Stimulated activated CD4-positive, alpha-beta T cell treated with anti-CD3 and anti-CD28 coated beads, Interleukin-1b, Interleukin-23, amount 100 ng/mL, for 48 hours (primary cell): ENCODE measurements at places on chromosomes 1 and 21.

DNA sequence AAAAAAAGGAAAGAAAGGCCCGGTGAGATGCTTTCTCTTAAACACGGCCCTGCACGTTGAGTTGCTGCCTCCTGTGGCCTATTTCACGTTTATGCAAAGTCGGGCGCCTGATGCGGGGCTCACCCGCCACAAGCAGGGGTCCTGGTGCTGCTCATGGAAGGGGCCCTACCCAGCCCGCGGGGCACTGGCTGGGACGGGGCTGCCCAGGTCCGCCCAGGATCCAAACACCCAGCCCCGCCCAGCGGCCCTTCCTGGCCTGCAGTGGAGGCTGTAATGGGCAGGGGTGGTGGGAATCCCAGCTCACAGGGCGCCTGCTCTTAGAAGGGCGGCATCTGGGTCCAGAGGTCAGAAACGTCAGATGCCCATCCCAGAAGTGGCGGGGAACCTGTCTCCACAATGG lies 1.6 kb downstream of the COL6A2 start:
- peak; percentile 0 for DNase-seq

GRCh38 chr1:115088871-115089419 lies 358 bp downstream of the TSPAN2 start:
- DNase-seq = no peak

- no peak for DNase-seq
These were observed 104.7 kb downstream of the DISC1 start for GRCh38 chr1:231731268-231731667.

DNA sequence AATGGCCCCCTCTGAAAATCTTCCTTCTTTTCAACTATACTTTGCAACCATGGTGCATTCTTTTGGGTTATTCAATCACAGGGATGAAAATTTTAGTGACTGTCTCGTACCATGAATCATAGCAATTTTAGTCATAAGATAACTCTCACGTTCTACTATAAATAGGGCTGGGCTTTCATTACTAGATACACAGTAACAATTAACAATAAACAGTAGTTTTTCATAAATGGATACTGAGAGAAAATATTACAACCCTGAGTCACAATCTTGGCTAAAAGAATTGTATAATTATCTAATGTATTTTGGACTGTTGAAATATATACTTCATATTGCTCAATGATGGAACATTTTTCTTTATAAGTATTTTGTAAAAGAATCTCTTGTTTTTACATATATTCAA lies 96.1 kb downstream of the TEX35 start:
- DNase-seq = no peak

GRCh38 chr21:41726970-41727783 lies 39.7 kb downstream of the RIPK4 start:
- DNase-seq = no peak

GRCh38 chr1:244801246-244801645 lies 34.2 kb upstream of the COX20 start:
- DNase-seq = peak; percentile 49

- no peak for DNase-seq
These were observed 157.9 kb upstream of the CTTNBP2NL start for GRCh38 chr1:112237983-112238545.

GRCh38 chr1:32334864-32335534 lies 1.0 kb downstream of the MARCKSL1 start:
- DNase-seq = peak; percentile 46

DNA sequence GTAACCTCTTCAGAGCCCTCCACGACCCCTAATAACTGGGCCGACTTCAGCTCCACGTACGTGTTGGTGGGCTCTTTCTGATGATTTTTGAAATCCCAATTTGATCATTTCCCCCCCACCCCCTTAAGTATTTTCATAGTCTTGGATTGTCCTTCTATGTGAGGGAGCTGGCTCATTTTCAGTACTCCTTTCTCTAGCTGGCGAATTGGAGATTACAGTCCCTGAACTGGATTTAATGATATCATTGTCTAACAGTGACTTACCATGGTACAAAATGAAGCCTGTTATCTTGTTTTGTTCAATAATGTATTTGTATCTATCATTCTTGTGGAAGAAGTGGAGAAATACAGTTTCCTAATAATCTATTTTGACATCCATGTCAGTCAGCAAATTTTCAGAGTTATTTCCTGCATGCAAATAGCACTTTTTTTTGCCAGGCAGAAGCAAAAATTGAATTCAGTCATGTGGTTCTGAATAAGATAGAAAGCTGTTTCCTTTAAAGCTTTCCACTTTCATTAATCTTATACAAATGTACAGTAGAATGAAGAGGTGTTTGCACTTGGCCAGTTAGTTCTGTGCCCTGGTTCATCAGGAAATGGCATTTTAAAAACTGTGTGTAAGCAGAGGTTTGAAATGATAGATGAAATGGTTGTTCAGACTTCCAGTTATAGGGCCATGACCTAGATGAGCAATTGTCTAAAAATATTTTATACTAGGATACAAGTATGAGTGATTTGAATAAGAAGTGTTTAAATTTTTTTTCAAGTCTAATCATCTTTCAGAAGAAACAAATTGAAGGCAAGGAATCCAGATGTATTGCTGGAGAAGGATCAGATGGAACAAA lies 104.2 kb downstream of the ATP5PO start:
- no peak for DNase-seq

GRCh38 chr1:112431038-112431437 lies 35.0 kb downstream of the CTTNBP2NL start:
- DNase-seq = no peak

DNA sequence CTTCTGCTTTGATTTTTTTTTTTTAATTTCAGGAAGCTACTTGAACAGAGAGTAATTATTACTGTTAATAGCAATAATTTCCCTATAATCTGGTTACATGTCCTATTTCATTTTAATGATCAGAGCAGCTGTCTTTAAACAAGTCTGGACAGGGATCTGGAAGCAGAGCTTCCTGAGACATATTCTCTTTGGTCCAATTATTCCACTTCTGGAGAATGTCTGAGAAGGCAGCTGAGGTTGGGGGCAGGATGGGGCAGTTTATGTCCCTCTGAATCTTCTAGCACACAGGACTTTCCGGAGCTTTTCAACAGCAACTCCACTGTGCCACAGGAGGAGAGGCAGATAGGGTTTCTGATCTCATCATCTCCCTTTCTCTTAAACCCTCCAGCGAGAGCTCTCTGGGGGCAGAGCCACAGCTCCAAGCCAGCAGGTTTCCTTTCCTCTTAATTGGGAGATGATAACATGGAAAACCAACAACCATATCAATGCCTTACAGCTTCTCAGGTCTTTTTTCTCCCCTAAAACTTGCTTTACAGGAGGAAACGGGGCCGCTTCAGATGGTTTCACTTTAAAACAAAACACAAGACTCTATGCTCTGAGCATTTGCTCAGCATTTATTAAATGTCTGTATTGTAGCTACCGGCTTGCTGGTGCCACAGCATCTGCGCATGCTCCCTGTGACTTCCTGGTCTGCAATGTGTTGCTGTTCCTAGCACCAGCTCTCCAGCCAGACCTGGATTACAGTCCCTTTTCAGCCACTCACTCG lies 425.7 kb upstream of the USP24 start:
- DNase-seq = peak; percentile 12

- no peak for DNase-seq
These were observed 143.0 kb downstream of the ELAVL4 start for GRCh38 chr1:50251702-50252101.
